Fibroblast of the aortic adventitia (primary cell): ENCODE measurements at places on chromosomes 4 and X.

GRCh38 chr4:108030332-108030731 is 40.6 kb downstream of the HADH start:
- peak; percentile 67 for DNase-seq

DNA sequence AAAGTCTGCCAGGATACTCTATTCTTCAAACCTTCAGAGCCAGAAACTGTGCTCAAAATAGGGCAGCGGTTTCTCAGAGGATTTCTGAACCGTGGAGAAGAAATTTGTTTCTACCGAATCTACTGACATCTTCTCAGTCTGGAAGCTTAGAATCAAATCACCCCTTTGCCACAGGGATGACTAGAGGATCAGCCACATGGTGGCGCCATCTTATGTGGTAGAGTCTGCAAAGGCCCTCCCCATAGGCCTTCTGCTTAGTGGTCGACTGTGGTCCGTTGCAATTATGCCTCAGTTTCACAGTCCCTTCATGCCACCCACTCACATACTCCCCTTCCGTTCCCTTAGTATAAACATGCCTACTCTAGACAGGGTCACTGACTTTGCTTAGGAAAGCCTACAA is 680.7 kb upstream of the SPANXN1 start:
- no peak for DNase-seq

DNA sequence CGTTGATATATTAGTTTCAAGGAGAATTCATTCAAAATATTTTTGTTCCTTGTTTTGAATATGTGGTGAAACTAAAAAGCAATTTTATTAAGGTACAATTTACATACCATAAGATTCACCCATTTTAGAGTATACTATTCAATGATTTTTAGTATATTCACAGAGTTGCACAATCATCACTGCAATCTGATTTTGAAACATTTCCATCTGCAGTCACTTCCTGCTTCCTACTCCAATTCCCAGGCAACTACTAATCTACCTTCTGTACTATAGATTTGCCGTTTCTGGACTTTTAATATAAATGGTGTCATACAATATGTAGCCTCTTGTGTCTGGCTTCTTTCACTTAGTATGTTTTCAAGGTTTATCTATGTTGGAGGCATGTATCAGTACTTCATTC is 71.3 kb downstream of the SLC9A7 start:
- DNase-seq: peak; percentile 37

DNA sequence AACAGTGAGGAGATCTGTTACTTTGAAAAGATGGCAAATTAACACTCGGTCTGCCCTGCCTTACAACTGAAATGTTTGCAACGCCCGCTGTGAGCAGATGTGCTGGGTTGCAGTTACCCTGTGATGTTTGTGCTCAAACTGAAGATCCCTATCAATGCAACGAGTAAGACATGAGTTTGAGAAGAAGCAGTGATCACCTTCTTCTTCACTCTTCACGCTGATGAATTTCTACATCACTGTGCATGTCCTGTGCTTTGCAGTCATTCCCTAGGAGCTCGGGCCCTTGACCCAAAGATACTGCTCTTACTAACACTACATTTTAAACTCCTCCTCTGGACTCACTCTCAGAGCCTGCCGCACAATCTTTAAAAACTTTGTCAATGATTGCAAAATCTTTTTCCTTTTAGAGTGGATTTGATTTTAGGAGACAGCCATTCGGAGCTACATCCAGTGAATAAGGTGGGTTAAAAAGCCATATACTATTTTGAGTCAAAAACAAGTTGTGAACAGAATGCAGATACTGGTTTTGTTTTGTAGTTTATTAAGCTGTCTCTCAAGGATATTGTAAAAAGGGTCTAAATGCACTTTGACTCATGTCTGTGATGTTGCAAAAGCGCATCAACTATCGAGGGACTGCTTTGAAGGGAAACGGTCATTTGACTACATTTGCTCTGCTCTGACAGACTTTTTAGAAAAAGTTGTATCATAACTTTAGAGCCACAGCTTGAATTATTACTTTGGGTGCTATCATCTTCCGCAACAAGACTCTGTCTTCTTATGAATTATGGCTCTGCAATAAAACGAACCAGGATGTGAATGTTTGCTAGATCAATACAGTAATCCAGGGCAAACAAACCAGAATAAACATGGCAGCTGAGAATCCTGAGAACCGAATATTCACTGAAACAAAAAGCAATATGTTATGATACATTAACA is 5.7 kb upstream of the RHOH start:
- no peak for DNase-seq

DNA sequence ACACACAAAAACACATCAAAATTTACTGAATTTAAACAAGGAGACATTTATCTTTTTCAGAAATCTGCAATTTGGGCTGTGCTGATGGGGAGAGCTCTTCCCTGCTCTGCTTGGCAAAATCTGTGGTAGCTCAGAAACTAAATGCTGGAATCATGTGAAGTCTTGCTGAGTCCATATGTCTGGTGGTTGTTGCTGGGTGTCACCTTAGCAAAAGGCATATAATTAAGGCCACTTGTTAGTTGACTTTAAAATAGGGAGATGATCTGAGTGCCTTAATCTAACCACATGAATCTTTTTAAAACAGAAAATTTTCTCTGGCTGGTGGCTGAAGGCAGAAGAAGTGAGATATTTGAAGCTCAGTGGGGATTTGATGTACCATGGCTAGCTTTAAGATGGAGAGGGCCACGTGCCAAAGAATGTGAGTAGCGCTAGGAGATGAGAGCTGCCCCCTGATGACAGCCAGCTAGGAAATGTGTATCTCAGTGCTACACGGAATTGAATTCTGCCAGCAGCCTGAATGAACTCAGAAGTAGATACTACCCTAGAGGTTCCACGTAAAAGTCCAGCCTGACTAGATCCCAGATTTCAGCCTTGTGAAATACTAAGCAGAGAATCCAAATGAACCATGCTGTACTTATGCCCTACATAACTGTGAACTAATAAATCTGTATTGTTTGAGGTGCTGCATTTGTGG is 7.6 kb upstream of the GUF1 start:
- no peak for DNase-seq

GRCh38 chr4:166896254-166896653 is 338.0 kb downstream of the SPOCK3 start:
- no peak for DNase-seq

GRCh38 chrX:12984603-12985319 is 9.9 kb downstream of the TMSB4X start:
- DNase-seq: peak; percentile 81

DNA sequence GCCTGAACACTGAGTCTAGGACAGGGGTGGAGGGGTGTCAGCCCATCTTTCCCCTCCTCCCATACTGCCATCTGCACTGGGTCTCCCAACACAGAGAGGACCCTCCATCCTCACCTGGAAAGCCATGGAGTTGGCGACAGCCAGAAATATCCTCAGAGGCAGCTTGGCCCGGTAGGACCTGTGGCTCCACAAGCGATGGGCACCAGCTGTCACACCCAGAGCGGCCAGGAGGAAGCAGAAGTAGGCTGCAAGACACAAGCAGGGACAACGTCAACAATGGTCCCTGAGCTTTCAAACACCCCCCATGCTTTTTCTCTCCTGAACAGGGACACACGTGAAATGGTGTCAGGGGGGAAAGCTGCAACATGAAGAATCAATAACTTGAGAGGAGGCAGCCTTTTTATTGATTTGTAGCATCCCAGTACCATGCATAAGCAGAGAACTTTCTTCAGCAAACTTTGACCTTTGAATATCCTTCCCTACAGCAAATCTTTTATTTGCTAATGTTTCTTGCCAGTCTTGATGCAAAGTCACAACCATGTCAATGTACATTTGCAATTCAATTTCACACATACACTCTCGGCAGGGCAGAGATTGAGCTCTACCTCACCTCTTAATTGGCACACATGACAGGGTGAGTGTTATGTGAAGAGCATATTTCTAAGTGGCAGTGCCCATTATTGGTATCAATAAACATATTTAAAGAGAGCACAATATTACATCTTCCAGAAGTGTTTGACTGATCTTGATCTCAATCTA is 93.2 kb downstream of the SCD5 start:
- DNase-seq: no peak

DNA sequence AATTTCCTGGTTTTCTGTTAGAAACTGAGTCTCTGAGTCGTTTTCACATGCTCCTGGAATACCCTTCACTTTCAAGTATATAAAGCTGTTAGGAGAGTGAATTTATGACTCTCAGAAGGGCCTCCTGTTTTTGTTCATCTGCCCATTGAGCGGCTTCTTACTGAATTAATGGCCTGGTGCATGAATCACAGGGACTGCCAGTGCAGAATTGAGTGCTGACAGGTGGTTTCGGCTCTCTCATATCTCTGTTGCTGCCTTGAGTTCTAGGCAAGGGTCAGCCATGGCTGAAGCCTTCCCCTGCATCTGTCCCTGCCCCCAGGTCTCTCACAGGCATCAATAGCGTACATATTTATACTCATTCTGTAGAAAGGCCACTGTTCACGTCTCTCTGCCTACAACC is 22.7 kb upstream of the SEPSECS start:
- no peak for DNase-seq

DNA sequence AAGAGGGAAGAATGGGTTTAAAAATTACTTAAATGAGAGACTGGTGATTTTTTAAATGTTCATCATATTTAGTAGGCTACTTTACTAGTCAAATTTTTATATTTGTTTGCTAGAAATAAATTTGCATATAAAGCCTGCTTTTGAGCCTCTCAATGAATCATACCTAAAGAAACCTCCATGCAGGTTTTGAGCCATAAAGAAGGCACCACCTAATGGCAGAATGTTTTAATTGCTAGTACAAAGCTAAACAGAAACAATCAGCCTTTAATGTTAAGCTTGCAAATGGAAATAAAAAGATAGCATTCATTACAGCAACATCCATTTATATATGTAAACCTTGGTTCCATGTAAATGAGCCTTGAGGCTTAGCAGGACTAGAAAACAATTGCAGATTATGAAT is 989.7 kb downstream of the CCSER1 start:
- no peak for DNase-seq

DNA sequence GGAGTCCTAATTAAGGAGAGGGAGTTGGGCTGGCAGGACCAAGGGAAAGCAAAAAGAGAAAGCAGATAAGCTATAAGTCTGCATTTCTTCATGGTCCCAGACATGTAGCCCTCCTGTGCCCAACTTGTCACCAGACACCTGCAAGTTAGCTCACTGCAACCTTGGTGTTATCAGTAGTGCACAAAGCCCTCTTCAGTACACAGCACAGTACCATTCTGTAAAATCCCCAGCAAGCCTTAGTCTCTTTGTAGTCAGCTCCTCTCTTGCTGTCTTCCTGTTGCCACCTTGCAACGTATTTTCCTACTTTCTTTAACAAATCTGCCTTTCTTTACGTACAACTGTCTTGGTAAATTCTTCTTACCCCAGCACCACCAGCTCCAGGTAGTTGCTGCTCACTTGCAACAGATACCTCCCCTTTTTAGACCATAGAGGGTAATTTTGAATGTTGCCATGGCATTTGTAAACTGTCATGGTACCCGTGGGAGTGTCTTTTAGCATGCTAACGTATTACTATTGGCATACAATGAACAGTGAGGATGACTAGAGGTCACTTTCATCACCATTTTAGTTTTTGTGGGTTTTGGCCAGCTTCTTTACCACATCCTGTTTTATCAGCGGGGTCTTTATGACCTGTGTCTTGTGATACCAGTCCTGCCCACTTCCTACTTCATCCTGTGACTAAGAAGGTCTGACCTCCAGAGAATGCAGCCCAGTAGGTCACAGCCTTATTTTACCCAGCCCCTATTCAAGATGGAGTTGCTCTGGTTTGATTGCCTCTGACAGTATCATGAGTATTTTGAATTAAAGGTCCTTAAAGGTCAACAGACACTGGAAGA is 28.3 kb upstream of the AP1S2 start:
- peak; percentile 28 for DNase-seq

GRCh38 chr4:19711871-19712270 is 539.8 kb upstream of the SLIT2 start:
- DNase-seq: peak; percentile 43

DNA sequence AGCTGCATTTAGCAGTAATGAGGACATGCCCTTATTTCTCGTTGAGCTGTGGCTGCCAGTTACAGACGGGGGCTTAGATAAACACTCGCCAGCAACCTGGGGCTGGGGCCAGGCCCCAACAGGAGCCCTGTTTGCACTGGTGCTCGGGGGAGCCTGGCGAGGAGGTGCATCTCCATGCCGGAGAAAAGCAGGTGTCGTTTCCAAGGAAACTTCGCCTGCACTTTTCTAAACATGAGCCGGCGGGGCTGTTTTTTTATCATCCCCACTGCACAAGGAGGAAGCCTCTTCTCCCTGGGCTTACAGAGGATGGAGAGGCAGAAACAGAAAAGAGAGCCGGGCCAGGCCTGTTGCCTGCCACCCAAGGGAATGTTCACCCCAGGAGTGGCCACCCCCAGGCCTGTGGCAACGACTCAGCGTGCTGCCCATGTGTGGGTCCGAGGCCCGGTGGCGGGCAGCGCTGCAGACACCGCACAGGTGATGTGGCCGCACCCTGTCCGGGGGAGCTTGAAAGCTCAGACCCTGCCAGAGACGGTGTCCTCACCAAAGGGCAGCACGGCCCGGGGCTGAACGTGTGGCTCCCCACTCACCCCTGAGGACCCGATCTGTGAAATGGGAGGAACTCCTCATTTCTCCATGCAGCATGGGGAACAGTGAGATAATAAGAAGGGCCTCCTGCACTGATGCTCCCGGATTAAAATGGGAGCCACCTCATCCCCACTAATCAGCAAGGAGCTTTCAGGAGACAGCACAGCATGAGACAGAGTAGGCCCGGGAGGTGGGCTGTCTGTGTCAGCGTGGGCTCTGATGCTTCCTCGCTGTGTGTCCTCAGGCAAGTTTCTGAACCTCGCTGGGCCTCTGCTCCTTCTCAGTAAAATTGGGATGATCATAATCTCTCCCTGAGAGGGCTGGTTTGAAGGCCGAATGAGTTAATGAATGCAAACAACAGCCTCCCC is 33.8 kb upstream of the ADRA2C start:
- DNase-seq: no peak

- DNase-seq: no peak
These were observed 48.9 kb upstream of the GATB start for GRCh38 chr4:151809716-151810115.

DNA sequence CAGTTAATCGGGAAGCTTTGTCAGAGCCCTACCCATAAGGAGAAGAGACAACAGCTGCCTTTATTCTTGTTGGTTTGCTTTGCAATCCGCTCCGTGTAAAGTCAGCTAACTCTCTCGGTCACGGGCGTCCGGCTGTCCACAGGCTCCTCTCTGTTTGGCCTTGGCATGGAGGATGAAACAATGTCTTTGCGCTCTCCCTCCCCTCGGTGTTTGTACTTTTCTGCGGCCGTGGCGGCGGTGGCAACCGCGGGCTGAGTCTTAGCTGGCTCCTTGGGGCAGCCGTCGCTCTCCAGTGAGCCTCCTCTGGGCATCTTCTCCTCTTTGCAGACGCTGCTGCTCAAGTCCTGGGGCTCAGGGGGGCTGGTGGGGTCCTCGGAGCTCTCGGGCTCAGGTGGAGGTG is 10.6 kb upstream of the IRAK1 start:
- DNase-seq: no peak
